ENCODE measurements at places on chromosomes 11 and 22. TPM values are rescaled to one million over a fixed set of nuclear protein-coding genes. Genes with fewer than 3 reads are reported as not detected.

MAPK12 gene
- polyA plus RNA-seq: 0.03 TPM

VWCE gene
- not detected for polyA plus RNA-seq

CASP1 gene
- 152 TPM for polyA plus RNA-seq

SLC22A8 gene
- not detected for polyA plus RNA-seq

SLC22A12 gene
- polyA plus RNA-seq: not detected

CBLIF gene
- polyA plus RNA-seq: not detected

OR52E8 gene
- not detected for polyA plus RNA-seq

C11orf52 gene
- polyA plus RNA-seq: not detected

MEI1 gene
- 150 TPM for polyA plus RNA-seq

PGA4 gene
- not detected for polyA plus RNA-seq

FAM227A gene
- polyA plus RNA-seq: 0.08 TPM

SCGB2A2 gene
- not detected for polyA plus RNA-seq

TIRAP gene
- polyA plus RNA-seq: 13.0 TPM

NTM gene
- polyA plus RNA-seq: not detected

All from CD8-positive, alpha-beta memory T cell (primary cell).